ENCODE measurements at places on chromosomes 16 and 17.

DNA sequence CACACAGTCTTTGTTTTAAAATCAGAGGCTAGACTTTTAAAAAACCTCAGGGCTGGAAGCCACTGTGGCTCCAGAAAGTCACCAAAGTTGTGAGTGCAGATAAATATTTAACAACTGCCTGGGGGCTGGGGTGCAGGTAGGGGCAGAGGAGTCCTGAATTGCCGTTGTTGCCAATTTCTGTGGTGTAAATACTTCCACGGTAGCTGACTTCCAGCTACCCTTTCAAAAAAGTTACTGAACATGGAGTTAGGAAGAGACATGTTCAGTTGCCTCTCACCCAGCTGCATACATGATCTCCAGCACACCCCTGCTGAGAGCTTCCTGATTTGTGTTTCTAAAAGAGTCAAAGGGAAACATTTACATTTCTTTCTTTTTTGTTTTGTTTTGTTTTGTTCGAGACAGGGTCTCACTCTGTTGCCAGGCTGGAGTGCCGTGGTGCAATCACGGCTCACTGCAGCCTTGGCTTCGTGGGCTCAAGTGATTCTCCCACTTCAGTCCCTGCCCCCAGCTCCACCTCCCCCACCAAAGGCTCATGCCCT is 58.7 kb downstream of the PLXDC1 start:
- no peak for DNase-seq

DNA sequence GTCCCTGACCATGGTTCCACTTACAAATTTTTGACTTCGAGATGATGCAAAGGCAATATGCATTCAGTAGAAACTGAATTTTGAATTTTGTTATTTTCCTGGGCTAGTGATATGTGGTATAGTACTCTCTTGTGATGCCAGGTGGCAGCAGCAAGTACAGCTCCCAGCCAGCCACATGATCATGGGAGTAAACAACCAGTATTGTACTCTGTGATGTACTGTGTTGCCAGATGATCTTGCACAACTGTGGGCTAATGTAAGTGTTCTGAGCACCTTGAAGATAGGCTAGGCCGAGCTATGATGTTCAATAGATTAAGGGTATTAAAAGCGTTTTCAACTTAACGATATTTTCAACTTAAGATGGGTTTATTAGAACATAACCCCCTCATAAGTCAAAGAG is 250.8 kb downstream of the STX8 start:
- DNase-seq: no peak

- DNase-seq: no peak
Observed at GRCh38 chr16:27228621-27229501, 25.5 kb downstream of the KDM8 start.

DNA sequence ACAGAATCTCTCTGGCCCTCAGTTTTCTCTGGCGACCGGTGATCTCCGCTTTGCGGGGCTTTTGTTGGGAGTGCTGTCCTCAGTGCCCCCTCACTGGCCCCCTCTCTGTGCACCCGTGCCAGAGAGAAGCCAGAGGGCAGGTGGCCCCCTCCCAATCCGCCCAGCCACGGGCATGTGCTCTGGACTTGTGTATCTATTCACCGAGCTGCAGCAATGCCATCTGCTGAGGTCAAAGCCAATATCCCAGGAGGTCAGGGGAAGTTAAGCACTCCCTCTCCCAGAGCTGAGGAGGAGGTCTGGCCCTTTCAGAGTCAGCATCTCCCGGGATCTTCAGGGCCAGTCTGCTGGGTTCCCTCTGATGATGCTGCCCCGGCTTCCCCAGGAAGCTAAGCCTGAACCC is 5.1 kb downstream of the CACNG5 start:
- DNase-seq: no peak

DNA sequence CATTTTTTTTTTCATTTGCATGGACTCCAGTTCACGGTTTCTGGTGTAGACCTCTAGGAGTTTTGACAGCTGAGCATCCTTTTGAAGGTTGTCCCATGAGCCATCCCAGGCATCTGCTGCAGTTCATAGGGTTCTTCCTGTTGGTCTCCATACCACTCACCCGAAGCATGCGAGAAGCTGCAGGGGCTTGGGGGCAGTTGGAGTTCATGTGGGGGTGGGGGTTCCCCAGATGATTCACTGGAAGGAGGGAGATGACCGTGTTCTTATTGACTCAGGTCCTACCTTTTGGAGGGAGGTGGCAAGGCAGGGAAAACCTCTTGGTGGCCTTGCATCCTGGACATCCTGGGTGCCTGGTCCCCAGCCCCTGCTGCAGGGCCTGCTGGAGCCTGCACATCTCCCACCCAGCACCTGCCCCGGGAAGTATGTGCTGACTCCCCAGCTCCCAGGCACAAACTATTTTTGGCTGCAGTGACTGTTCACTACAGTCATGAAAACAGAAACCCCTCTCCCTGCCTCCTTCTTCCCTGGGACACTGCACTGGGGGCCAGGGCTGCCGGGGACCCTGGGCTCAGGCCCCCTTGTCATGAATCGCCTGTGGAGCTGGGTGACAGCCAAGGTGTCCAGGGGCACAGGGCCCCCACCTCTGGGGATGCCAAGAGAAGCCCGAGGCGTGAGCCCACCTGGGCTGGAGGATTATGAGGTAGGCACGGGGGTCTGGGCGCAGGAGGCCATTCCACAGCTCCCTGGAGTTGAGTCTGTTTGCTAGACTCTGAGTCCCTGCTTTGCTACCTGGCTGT is 64.9 kb upstream of the LGALS9 start:
- no peak for DNase-seq

DNA sequence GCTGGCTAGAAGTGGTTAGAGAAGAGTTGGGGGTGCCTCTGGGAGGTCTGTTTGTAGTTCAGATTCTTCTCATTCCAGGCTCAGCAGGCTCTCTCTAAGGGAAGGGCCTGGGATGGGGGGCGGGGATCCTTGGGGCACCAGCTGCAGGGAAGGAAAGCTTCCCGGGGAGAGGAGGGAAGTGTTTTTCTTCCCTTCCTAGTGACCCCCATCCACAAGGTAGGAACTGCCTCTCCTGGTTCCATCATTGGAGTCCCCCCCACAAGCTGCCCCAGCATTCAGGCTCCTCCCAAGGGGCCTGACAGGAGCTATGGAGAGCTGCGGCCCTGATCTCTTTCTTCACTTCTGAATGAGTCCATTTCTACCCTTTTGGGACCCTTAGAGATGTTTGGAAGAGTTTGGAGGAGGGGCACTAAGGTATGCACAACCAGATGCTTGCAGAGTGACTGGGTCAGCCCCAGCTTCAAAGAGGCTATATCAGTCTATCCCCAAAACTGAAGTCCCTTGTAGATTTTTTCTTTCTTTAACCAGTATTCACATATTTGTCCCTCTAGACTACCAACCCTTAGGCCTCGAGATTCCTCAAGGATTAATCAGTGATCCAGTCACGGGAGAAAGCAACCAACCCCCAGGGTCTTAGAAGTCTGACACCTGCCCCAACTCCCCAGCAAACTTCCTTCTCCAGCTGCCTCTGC is 13.9 kb upstream of the FZD2 start:
- DNase-seq: no peak

DNA sequence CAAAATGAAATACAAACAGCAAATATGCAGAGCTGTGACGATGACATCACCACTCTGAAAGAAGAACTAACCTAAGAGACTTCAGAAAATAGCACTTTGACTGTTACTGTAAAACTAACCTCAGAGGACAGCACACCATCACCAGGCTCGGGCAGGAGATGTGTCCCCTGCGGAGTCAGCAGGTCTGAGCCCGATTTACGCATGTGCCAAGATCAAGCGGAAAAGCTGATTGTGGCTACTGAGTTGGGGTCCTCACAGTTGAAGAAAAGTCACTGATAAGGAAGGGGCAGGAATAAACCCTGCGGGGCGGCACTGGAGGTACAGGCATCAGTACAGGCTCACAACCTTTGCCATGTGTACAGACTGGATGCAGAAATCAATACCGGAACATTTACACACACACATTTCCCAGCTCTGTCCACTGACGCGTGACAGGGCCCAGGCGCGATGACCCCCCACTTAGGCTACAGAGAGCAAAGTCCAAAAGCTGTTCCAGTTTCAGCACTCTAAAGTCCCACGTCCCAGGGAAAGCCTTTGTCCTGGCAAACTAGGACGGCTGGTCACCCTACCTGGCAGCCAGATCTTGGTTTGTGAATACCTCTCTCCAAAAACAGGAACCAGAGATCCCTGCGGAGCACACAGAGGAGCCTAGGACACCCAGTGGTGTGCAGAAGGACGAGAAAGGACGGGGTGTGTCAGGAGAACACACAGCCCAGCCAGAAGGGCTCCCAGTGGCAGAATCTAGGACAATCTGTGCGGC is 21.5 kb downstream of the TRAP1 start:
- DNase-seq: no peak

GRCh38 chr17:52191491-52191890 is 33.0 kb upstream of the CA10 start:
- DNase-seq: no peak

DNA sequence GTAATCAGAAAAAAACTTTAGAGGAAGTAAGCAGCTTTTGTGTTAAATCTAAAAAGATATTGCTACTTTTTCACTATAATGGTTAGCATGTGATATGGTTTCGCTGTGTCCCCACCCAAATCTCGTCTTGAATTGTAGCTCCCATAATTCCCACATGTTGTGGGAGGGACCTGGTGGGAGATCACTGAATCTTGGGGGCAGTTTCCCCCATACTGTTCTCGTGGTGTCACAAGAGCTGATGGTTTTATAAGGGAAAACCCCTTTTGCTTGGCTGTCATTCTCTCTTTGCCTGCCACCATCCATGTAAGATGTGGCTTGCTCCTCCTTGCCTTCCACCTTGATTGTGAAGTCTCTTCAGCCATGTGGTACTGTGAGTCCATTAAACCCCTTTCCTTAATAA is 117.1 kb downstream of the KCNJ2 start:
- DNase-seq: no peak

- DNase-seq: no peak
Observed at GRCh38 chr16:11759163-11759834, 16.6 kb upstream of the TXNDC11 start.

- DNase-seq: no peak
Observed at GRCh38 chr16:35523991-35524390, 2064.6 kb downstream of the TP53TG3F start.

DNA sequence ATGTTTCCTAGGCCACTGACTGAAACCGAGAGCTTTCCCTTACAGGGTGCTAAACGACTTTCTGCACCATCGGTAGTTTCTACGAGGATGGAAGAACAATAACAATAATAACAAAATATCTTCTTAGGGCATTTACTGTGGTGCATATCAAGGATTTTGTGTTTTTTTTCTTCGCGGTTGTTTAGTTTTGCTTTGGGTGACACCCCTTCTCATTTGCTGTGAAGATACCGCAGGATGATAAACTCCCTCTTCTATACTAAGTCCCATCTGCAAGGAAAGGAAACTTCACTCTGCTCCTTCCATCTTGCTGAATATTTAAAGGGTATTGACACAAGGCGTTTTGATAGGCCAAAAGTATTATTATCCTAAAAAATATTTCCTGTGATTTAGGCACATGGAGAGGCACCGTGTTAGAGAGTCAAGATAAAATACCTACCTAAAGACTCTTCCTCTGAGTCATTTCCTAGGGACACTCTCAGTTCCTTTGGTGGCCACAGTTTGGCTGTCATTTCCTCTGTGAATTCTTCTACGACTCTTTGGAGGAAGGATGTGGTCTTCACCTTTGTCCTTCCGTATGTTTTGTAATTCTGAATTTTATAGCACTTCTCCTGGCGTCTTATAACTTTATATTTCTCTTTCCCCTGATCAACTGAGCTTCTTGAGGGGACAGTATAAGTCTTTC is 318.8 kb downstream of the CDH13 start:
- DNase-seq: no peak

DNA sequence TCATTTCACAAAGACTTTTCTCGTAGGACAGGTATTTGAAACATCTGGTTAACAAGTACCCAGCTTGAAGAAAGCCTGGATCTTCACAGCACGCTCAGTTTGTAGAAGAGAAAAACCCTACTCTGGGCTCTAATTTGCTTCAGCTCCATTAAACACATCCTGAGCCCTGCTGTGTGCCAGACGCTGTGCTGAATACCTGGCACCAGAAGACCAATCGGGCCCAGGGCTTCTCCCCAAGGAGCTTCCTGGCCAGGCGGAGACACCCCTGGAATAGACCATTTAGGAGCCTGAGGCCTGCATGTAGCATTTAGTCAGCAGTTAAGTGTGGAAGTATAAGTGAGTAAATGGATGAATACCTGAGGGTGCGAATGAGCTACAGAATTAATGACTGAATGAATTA is 8.9 kb upstream of the ABAT start:
- no peak for DNase-seq

DNA sequence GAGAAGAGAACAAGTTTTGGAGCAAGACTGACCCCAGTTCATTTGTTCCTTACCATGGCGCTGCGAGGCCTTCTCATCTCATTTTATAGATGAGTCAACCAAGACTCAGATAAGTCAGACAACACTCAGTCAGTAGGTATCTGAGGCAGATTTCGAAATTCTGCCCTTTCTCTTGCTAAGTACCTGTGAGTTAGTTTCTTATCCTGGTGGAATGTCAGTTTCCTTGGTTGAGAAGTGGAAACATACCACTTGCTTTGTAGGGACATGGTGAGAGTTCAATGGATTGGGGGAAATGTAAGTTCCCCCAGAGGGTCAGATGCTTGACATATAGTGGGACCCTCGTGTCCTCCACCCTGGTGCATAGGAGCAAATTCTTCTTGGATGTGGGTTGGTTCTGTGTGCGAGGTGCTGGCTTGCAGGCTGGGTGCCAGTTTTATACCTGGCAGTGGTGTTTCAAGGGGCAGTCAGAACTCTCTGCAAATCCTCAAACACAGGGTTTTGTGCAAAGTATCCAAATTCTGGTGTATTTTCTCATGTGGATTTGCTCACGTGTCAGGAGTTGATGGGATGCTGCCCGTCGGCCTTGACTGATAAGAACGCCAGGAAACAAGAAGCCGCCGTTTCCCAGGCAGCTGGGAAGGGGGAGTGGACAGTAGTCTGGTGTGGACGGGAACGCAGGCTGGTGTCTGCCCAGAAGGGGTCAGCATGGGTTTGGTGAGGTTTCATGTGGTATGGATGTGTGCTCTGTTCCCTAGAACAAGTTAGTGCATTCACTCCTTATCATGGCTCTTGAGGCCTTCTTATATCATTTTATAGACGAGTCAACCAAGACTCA is 61.1 kb upstream of the CIBAR2 start:
- DNase-seq: no peak

DNA sequence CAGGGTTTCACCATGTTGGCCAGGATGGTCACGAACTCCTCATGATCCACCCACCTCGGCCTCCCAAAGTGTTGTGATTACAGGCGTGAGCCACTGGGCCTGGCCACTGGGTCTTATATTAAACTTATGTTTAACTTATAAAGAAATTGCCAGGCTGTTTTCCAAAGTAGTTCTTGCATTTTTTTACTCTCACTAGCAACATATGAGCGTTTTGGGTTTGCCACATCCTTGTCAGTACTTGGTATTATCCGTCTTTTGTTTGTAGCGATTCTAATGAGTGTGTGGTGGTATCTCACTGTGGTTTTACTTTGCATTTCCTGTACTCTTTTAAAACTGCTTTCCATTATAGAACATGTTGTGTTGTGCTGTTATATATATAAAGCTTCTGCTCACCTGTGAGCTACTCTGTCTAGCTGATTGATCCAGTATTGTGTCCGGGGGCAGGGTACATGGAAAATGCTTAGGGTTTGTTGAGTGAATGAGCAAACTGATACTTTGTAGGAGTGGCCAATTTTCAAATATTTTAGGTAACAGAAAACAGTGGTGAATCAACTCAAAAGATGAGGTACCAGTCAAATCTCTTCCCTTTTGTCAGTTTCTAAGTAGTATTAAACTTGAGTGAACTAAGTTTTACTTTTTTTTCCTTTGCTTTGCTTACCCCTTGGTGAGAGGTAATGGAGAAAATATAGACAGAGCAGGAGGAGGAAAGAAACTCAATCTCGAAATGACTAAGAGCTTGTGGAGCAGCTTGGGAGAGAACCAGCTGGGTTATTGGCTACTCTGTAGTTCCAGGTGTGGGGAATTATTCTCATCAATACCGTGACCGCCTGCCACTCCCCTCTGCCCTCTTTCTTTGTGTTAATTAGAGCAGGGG is 75.8 kb downstream of the PITPNC1 start:
- no peak for DNase-seq
